IPS DF 6.9 (cell line): ENCODE measurements at places on chromosomes 12 and 14.

DNA sequence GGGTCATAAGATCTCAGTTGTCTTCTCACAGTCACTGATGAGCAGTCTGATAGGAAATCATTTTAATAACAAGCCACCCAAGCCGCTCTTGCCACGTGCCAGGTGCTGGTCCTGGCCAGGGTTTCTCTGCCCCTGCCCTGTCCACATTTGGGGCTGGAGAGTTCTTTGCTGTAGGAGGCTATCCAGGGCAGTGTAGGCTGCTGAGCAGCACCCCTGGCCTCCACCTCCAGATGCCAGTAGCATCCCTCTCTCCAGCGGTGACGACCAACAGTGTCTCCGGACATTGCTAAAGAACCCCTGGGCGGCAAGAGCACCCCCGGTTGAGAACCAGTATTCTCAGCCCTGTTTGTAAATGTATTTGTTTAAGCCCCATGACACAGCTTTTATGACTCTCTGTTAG, 243.7 kb downstream of the GLT1D1 start:
- DNase-seq = no peak

GRCh38 chr14:36021030-36021422, 155.5 kb downstream of the PTCSC3 start:
- no peak for DNase-seq

DNA sequence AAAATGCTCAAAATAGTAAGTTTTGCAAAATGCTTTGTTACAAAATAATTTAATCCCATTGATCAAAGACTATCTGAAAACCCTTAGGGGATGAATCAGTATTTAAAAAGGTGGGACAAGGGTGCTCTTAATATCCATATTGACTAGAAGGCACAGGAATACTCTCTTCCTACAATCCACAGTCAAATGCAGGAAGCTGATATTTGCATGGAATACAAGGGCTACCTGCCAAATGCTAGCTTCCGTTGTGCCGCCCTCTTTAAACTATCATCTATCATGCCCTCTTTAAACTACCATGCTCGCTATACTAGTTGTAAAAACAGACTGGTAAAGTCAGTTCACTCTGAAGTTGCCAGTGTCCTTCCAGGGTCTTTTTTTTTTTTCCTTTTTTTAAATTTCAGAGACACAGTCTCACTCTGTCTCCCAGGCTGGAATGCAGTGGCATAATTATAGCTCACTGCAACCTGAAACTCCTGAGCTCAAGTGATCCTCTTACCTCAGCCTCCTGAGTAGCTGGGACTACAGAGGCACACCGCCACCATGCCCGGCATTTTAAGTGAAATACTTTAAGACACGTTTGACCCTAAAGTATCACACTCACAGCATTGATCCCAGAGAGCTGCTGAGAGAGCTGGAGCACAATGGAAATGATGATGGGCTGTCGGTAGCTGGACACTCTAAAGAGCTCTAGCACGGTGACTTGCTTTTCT, 6.7 kb downstream of the SLC2A3 start:
- no peak for DNase-seq

- no peak for DNase-seq
Measured at GRCh38 chr12:94262228-94263010, 114.0 kb downstream of the PLXNC1 start.

GRCh38 chr12:120849765-120850164, 54.4 kb downstream of the SPPL3 start:
- DNase-seq = no peak

DNA sequence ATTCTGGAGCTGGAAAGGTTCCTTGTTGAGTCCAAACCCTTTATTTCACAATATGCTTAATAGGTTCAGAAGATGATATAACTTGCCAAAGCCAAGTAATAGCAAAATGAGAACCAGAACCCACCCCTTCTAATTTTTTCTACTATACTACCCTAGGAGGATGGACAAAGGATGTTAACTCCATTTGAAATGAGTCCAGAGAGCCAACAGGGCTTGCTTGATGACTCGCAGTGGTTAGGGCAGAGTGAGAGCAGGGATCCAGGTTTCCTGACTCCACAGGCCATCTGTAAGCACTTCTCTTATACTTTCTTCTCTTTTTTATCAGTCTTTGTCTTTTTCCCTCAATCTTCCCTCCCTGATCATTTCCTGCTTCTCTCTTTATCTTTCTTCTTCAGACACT, 668.1 kb downstream of the MED13L start:
- DNase-seq = no peak

- no peak for DNase-seq
Measured at GRCh38 chr14:77883847-77884238, 83.9 kb downstream of the ADCK1 start.

- no peak for DNase-seq
Measured at GRCh38 chr12:103929784-103930033, 501 bp upstream of the HSP90B1 start.

- DNase-seq = no peak
Measured at GRCh38 chr12:14986449-14986848, 13.6 kb downstream of the PDE6H start.

GRCh38 chr12:27696864-27697564, 767 bp downstream of the REP15 start:
- no peak for DNase-seq

GRCh38 chr14:90697132-90697531, 119.1 kb downstream of the TTC7B start:
- DNase-seq = no peak

GRCh38 chr12:86663716-86664115, 407.5 kb upstream of the MGAT4C start:
- DNase-seq = no peak

DNA sequence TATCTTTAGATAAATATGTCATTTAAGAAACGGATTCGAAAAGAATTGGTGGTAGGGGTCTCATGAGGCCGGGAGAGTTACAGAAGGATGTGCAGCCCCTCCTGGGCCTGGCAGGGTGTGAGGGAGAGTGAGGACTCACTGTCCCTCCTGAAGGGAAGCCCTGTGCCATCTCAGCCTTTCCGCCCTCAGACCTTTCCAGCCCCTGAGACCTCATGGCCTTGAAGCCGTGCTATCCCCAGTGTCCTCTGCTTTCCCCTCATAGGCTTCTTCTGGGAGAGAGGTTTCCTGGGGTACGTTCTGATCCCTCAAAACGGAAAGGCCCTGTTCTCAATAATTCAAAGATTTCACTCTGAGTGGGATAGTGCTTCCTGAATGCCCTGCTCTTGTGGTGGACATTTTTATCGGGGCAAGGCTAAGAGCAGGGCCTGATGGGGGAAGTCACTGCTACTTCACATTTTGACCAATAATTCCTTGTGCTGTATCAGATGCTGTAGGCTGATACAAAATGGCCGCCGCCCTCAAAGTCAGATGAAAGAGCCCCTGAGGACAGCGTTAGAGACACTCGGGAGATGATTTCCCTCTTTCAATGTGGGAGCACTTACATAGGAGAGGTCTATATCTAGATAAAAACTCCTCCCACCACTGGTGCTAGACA, 1.3 kb downstream of the CD4 start:
- no peak for DNase-seq

- no peak for DNase-seq
Measured at GRCh38 chr12:100476013-100476751, 2.5 kb downstream of the NR1H4 start.

- no peak for DNase-seq
Measured at GRCh38 chr12:118183711-118184110, 47.8 kb downstream of the PEBP1 start.

GRCh38 chr14:91125271-91125660, 11.4 kb downstream of the DGLUCY start:
- DNase-seq = no peak

GRCh38 chr12:76591476-76591875, 31.9 kb upstream of the OSBPL8 start:
- no peak for DNase-seq

DNA sequence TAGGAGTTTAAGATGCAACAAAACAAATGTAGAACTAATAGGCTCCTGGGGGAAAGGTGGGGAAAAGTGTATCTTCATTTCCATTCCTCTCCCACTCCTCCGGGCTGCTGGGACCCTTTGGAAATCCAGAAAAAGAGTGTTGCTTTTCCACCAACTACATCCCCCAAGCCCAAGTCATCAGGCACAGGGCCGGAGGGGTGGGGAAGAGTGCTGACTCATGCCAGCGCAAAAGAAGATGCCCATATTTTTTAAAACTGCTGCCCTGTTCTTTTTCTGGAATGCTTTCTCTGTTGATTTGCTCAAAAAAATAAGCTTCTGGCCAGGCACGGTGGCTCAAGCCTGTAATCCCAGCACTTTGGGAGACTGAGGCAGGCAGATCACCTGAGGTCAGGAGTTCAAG, 70.9 kb downstream of the TBK1 start:
- DNase-seq = no peak

DNA sequence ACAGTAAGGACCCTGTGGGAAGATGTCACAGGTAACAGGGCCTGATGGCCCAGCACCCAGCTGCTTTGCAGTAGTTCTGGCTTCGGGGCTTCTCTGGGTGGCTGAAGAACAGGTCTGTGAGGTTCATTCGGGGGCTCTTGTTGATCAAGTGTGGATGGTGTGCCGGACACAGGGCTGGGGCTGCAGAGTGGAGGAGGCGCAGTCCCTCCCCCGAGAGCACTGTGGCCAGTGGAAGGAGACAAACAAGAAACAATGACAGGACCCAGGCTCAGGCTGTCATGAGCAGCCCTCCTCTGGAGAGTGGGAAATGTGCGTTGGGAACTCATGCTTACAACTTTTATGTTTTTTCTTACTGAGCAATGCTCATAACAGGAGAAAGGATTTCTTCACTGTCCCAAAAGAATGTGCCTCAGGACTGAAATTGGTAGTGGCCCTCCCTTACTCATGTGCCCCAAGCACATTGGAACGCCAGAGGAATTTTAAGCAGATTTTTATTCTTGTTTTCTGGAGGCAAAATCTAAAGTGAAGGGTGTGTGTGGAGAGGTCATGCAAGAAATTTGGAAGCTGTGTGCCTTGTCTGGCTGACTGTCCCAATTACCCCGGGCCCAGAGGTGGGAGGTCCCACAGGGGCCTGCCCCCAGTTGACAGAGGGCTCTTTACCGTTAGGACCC, 233.8 kb downstream of the CACNA1C start:
- no peak for DNase-seq

GRCh38 chr12:50613463-50613862, 108.7 kb downstream of the DIP2B start:
- no peak for DNase-seq
